PC-3 (cell line): ENCODE measurements at places on chromosomes 1 and 21.

GRCh38 chr1:84892705-84893618 is at the start of gene LPAR3:
LPAR3 (minus strand) TSS chr1:84893206; CDS start chr1:84866120, 27,086 bp downstream.
- no peaks in the 10 kb centered on the region for H3K27me3 ChIP-seq
- peak; percentile 69 for DNase-seq
- peak within 1 kb of the TSS; percentile 72 for H3K4me3 ChIP-seq
- peaks cover 16% of the 10 kb centered on the region for H3K4me1 ChIP-seq
- 0 out of 2 replicates have a peak within 1 kb of the TSS, but pooled peaks have one; percentile 18 for H3K27ac ChIP-seq
- H3K36me3 ChIP-seq, result no peaks in the 10 kb centered on the region

GRCh38 chr1:197041486-197042353 is 25.3 kb downstream of the F13B start:
- no peaks in the 10 kb centered on the region for H3K27me3 ChIP-seq
- no peak overlapping the region for H3K27ac ChIP-seq
- H3K4me1 ChIP-seq, result no peaks in the 10 kb centered on the region
- no peak for DNase-seq
- no peaks in the 10 kb centered on the region for H3K36me3 ChIP-seq
- H3K4me3 ChIP-seq, result no peak overlapping the region

GRCh38 chr1:61274939-61275338 is 192.6 kb downstream of the NFIA start:
- H3K4me3 ChIP-seq, result no peak overlapping the region
- no peaks in the 10 kb centered on the region for H3K27me3 ChIP-seq
- DNase-seq, result no peak
- H3K4me1 ChIP-seq, result no peaks in the 10 kb centered on the region

DNA sequence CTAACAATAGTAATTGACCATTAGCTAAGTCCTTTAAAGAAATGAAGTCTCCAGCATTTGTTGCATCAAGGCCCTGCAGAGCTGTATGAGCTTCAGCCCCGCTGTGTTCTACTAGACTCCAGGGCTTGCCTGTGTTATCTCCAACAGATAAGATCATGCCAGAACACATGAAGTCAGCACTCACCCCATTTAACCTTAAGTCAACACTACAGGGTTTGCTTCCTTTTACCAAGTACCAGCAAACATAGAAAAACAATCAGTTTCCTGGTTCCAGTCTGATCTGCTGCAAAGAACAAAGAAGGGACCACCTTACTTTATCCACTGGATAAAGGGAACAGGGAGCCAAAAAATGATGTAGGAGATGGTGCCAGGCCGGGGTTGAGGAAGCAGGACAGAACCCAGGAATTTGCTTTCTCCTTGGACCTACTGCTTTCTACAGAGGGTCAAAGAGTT is 41.3 kb upstream of the ENAH start:
- H3K27ac ChIP-seq, result no peak overlapping the region
- no peaks in the 10 kb centered on the region for H3K36me3 ChIP-seq
- no peak overlapping the region for H3K4me3 ChIP-seq
- no peaks in the 10 kb centered on the region for H3K27me3 ChIP-seq
- no peak for DNase-seq
- peaks cover 27% of the 10 kb centered on the region for H3K4me1 ChIP-seq

DNA sequence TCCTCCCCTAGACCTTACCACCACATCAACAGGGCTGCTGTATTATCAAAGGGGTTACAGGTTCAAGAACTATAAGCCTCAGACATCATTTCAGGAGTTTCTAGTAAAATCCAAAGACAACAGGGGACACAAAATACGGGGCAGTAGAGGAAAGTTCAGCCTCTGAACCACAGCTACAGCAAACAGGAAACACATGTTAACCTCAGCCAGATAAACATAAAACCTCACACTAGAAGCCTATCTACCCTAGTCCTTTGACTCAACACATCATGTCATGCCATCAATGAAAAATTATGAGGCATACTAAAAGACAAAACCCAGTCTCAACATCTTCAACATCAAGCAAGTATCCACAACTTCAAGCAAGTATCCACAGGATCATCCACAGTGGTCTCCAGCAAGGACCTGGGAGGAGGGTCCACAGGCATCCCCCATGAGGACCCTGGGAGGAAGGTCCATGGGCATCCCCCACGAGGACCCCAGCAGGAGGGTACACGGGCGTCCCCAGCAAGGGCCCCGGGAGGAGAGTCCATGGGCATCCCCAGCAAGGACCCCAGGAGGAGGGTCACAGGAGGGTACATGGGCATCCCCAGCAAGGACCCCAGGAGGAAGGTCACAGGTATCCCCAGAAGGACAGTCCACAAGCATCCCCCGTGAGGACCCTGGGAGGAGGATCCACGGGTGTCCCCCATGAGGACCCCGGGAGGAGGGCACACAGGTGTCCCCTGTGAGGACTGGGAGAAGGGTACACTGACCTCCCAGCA is 440.0 kb downstream of the MATN1 start:
- DNase-seq, result no peak
- no peak overlapping the region for H3K4me3 ChIP-seq
- H3K27ac ChIP-seq, result no peak overlapping the region
- peaks cover 3% of the 10 kb centered on the region; the same call in 1 of the 2 replicates for H3K27me3 ChIP-seq
- H3K36me3 ChIP-seq, result no peaks in the 10 kb centered on the region

DNA sequence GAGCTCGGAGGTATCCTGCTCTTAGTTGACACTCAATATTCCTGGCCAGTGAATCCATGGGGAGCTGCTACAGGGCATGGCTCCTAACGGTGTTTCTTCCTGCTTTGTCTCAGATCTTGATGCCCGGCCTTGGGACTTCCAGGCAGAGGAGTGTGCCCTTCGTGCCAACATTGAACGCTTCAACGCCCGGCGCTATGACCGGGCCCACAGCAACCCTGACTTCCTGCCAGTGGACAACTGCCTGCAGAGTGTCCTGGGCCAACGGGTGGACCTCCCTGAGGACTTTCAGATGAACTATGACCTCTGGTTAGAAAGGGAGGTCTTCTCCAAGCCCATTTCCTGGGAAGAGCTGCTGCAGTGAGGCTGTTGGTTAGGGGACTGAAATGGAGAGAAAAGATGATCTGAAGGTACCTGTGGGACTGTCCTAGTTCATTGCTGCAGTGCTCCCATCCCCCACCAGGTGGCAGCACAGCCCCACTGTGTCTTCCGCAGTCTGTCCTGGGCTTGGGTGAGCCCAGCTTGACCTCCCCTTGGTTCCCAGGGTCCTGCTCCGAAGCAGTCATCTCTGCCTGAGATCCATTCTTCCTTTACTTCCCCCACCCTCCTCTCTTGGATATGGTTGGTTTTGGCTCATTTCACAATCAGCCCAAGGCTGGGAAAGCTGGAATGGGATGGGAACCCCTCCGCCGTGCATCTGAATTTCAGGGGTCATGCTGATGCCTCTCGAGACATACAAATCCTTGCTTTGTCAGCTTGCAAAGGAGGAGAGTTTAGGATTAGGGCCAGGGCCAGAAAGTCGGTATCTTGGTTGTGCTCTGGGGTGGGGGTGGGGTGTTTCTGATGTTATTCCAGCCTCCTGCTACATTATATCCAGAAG is 16.7 kb downstream of the ALX3 start:
- no peaks in the 10 kb centered on the region for H3K4me1 ChIP-seq
- no peak overlapping the region for H3K4me3 ChIP-seq
- H3K36me3 ChIP-seq, result peaks cover 65% of the 10 kb centered on the region
- H3K27ac ChIP-seq, result no peak overlapping the region

GRCh38 chr1:8351693-8352470 is 34.0 kb downstream of the SLC45A1 start:
- H3K27me3 ChIP-seq, result no peaks in the 10 kb centered on the region
- H3K4me3 ChIP-seq, result no peak overlapping the region
- peaks cover 5% of the 10 kb centered on the region; the same call in 1 of the 2 replicates for H3K36me3 ChIP-seq
- H3K27ac ChIP-seq, result no peak overlapping the region
- DNase-seq, result peak; percentile 23

DNA sequence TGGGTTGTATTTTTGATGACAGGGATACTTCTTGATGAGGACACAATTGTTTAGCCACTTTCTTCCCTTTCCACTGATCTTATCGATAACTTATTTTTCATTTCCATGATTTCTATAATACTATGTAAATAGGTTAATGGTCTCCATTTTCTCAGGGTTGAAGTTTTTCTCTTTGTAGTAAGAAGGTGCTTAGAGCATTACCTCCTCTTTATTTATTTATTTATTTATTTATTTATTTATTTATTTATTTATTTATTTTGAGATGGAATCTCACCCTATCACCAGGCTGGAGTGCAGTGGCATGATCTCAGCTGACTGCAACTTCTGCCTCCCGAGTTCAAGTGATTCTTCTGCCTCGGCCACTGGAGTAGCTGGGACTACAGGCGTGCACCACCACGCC is 70.4 kb downstream of the UBE4B start:
- H3K36me3 ChIP-seq, result peaks cover 29% of the 10 kb centered on the region; the same call in 1 of the 2 replicates
- no peak overlapping the region for H3K27ac ChIP-seq
- no peak for DNase-seq
- no peaks in the 10 kb centered on the region for H3K27me3 ChIP-seq
- peaks cover 12% of the 10 kb centered on the region for H3K4me1 ChIP-seq

GRCh38 chr1:91402023-91402422 is 2.6 kb downstream of the HFM1 start:
- DNase-seq, result peak; percentile 55
- H3K27ac ChIP-seq, result no peak overlapping the region
- no peaks in the 10 kb centered on the region for H3K36me3 ChIP-seq
- no peak overlapping the region for H3K4me3 ChIP-seq

DNA sequence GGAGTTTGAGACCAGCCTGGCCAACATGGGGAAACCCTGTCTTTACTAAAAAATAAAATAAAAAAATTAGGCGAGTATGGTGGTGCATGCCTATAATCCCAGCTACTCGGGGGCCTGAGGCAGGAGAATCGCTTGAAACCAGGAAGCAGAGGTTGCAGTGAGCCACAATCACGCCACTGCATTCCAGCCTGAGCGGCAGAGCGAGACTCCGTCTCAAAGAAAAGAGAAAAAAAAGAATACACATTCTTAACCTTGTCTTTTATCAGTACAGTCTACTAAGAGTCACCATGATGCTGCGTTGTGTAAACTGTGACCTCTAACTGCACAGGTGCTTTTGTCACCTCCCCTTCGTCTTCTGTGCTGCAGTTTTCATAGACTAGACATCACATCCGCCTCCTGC is 37.2 kb downstream of the PCNT start:
- no peaks in the 10 kb centered on the region for H3K4me1 ChIP-seq
- H3K36me3 ChIP-seq, result peaks cover 29% of the 10 kb centered on the region
- no peak for DNase-seq
- no peaks in the 10 kb centered on the region for H3K27me3 ChIP-seq
- no peak overlapping the region for H3K4me3 ChIP-seq

DNA sequence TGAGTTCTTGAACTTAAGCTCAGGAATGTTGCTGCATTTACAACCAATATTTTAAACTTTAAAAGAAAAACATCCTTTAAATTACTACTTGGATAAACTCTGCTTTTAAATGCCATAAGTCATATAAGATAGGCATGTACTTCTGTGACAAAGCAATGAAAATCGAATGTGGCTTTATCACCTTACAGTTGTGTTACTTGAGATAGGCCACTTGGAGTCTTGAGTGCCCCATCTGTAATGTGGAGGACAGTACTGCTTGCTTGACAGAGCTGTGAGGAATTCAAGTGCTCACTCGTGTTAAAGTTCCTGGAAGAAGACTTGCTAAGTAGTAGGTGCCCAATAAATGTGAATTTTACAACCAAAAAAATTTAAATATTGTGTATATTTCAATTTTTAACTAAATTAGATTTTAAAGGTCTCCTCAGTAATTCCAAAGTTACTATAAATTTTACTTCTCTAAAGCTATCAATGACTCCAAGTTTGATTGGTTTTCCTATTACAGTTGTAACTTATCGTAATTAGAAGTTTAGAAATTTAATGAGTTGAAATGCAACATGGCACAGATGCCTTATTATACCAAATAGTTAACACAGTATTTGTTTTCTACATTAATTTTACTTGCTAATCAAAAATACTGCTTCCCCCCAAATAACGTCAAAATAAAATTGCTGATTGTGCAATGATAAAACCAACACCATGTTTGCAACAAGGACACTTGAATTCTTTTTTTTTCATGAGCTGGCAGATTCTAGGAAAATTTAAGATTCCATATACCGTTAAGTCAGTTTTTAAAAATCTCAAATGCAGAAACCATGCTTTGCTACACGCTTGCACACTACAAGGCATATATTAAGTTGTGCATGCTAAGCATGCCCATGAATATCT is 21.8 kb downstream of the PSMB2 start:
- no peak overlapping the region for H3K27ac ChIP-seq
- no peak for DNase-seq
- H3K4me3 ChIP-seq, result no peak overlapping the region
- peaks cover 52% of the 10 kb centered on the region for H3K36me3 ChIP-seq
- H3K27me3 ChIP-seq, result no peaks in the 10 kb centered on the region
- H3K4me1 ChIP-seq, result no peaks in the 10 kb centered on the region

DNA sequence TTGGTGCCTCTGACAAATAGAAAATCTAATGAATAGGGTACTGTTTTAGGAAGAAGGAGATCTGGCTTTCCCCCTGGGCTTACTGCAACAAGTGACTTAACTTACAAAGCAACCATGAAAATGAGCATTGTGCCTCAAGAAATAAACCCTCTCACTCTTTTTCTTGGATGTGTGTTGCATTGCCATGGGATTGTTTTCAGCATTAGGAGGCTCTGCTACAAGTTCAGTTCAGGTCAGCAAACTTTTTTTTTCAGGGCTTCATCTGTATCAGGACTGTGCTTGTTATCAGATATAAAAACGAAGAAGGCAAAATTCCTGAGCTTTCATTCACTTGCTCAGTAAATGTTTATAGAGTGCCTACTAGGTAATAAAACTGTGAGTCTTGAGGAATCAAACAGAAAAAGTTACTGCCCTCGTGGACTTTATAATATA is 37.8 kb upstream of the DOCK7 start:
- H3K27me3 ChIP-seq, result no peaks in the 10 kb centered on the region
- H3K27ac ChIP-seq, result no peak overlapping the region
- no peak overlapping the region for H3K4me3 ChIP-seq
- DNase-seq, result no peak

DNA sequence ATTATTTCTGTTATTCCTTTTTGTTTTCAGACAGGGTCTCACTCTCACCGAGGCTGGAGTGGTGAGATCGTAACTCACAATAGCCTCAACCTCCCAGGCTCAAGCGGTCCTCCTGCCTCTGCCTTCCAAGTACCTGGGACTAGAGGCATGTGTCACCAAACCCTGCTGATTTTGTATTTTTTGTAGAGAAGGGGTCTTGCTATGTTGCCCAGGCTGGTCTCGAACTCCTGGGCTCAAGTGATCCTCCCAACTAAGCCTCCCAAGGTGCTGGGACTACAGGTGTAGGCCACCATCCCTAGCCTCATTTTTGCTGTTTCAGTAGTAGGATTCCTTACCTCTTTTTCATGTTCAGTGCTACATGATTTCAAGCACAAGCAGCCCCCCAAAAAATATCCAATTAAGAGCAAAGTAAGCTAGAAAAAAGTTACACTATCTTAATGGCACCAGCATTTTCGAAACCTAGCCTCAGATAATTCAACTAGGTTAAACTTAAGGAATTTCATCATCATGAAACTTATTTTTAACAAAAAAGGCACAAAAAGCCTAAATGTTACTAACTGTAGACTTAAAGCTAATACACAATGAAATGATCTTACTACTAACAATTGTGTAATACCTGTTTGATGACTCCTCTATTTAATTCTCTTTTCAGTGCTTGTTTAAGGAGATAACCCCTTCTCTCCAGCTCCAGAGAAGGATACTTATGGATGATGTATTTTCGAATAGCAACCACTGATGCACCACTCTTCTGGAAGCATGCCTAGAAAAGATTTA is 16.6 kb downstream of the HP1BP3 start:
- no peaks in the 10 kb centered on the region for H3K4me1 ChIP-seq
- peaks cover 90% of the 10 kb centered on the region for H3K36me3 ChIP-seq
- no peaks in the 10 kb centered on the region for H3K27me3 ChIP-seq
- no peak overlapping the region for H3K27ac ChIP-seq
- DNase-seq, result no peak
- H3K4me3 ChIP-seq, result no peak overlapping the region
